ENCODE measurements at places on chromosomes 7 and 10.

DNA sequence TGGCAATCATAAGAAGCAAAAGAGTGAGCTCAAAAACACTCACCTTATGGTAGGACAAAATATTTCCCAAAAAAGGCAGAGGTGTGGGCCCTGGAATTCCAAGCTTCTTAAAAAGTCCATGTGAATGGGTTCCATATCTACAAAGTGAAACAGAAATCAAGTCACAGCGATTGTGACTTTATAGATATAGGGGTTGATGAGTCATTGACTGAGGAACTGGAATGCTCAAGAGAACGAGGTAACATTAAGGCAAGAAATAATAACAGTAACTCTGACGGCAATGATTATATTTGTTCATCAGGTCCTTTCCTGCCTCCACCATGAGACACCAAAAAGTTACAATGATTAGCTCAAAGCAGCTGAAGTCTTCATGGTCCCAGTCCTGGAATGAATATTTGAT is 4.0 kb downstream of the CYP3A4 start:
- DNase-seq, result no peak

GRCh38 chr7:54541669-54542625 is at the start of gene VSTM2A:
TSS of gene VSTM2A (plus strand) at chr7:54542375. CDS start at chr7:54542731, 356 bp downstream.
- no peak for DNase-seq

DNA sequence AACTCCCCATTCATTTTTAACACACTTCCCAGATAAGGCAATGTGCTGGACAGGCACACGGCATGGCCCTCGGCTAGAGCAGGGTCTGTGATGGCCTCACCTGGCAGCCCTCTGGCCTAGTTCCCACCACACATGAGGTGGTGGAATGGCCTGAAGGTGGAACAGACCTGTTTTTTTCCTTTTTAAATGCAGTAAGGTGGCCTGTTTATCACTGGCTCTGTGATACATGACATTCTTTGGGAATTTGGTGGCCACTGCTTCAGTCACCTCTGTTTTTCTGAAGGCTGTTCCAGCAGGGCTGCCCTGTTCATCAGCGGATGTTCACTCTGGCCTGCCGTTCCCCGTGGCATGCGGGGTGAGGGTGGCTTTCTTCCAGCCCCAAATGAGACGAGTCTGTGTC is 36.6 kb downstream of the SHH start:
- no peak for DNase-seq

DNA sequence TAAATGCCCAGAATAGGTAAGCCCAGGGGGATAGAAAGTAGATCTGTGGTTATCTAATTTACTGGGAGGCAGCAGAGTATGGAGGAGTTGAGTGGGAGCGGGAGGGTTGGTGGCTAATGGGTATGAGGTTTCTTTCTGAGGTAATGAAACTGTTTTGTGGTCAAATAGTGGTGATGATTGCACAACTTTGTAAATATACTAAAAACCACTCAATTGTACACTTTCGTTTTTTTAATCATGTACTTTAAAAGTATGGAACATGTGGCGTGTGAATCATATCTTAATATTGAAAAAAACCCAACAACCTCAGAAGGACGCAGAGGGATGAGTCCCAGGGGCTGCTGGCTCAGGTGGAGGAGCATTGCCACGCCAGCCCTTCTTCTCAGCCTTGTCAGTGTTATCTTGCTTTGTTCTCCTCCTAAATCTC is 118.1 kb downstream of the WDR11 start:
- DNase-seq, result no peak

GRCh38 chr10:88828310-88828709 is 23.3 kb downstream of the ANKRD22 start:
- no peak for DNase-seq

DNA sequence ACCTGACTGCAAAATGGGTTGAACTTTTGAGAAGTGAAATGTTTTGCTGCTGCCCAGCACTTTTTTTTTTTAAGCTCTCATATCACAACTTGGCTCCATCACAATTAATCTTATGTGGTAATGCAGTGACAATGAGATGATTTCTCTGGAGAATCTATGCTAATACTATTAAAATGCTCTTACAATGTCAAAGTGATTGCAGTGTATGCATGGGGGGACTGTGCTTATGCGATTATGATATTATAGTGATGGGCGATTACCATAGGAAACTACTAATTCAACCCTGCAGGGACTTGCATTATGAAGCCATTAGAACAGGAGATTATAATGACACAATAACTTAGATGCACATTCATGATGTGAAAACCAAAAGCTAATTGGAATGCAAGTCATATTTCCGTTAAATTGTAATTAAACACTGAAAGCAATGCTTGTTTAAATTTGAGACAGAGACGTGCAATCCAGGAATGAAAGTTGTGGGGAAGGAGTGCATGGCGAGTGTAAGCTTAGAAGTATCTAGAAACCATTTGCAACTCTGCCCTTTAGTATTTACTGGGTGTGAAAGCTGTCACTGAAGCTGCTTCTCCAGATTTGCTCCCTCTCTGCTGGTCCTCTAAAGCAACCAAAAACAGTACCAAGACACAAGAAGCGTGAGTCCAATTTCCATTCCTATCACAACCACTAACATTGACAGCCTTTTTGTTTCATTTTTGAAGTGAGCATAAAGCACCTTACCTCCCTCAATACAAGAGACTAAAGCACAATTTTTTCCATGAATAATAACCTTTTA is 21.6 kb downstream of the PTER start:
- no peak for DNase-seq

- no peak for DNase-seq
Measured at GRCh38 chr7:133570321-133570720, 317.4 kb downstream of the EXOC4 start.

DNA sequence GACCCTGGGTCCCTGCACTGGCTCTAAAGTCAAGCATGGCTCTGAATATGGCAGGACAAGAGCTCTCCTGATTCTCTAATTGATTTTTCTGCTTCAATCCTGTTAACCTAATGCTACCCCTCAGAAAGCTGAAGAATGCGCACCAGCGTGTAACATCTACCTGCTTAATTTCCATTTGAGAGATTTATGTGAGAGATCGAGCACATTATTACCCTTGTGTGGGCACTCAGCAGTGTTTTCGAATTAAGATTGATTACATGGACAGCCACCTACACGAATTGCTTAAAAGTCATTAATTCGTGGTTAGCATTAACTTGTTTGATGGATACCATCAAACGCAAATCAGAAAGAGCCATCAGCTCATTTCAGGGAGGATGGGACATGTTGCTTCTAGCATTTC is 88.7 kb upstream of the PLPP4 start:
- DNase-seq, result no peak
